ENCODE measurements at places on chromosomes 7 and 10.

GRCh38 chr10:27950242-27950564 lies 48.7 kb downstream of the ODAD2 start:
- no peak for DNase-seq

DNA sequence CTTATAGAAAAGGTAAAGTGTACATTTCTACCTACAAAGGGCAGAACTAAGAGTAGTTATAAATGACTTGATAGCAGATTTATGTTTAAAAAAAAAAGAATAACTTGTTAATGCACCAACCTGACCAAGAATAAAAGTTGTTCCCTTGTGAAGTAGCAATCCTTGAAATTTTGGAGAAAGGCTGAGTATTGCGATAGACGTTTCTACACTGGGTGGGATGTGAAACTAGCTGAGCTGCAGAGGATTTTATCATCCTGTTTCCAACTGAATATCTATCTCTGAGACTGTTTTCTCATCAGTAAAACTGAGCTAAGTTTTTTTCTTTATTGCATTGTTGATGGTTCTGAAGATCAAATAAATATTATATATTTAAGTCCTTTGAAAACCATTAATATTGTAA lies 14.6 kb downstream of the MDFIC start:
- DNase-seq = no peak

DNA sequence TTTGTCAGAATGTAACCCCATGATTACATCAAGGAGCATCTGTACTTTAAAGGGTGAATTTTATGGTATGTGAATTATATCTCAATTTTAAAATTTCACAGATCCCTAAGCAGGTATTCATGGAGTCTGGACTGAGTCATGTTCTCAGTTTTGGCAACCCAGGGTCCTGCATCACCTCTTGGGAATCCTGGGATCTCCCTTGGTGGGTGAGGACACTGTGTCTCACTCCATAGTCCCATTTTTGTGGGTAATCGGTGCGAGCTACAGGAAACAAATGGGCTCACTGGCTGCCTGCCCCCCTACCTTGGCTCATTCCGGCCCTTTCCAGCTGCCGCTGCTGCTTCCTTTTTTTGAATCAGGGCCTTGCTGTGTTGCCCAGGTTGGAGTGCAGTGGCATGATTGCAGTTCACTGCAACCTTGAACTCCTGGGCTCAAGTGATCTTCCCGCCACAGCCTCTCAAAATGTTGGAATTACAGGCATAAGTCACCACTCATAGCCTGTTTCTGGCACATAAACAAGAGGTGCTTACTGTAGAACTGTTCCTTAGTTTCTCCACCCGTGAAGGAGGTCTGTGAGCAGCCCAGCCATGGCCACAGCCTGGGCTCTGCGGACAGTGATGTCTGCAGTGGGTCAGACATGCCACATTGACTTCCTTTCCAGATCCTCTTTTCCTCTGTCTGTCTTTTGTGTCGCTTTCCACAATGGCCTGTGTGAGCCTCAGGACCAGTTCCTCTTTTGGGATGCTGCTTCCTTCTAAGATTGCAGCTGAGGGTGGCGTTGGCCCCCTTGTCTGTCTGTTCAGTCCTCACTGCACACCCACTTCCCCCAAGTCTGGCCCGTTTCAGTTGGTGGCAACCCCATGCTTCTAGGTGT lies 14.5 kb downstream of the PALD1 start:
- DNase-seq = peak; percentile 67

- DNase-seq = no peak
Measured at GRCh38 chr7:106480616-106481031, 180.3 kb downstream of the CCDC71L start.

GRCh38 chr7:5388273-5388901 lies 35.2 kb downstream of the TNRC18 start:
- DNase-seq = no peak

DNA sequence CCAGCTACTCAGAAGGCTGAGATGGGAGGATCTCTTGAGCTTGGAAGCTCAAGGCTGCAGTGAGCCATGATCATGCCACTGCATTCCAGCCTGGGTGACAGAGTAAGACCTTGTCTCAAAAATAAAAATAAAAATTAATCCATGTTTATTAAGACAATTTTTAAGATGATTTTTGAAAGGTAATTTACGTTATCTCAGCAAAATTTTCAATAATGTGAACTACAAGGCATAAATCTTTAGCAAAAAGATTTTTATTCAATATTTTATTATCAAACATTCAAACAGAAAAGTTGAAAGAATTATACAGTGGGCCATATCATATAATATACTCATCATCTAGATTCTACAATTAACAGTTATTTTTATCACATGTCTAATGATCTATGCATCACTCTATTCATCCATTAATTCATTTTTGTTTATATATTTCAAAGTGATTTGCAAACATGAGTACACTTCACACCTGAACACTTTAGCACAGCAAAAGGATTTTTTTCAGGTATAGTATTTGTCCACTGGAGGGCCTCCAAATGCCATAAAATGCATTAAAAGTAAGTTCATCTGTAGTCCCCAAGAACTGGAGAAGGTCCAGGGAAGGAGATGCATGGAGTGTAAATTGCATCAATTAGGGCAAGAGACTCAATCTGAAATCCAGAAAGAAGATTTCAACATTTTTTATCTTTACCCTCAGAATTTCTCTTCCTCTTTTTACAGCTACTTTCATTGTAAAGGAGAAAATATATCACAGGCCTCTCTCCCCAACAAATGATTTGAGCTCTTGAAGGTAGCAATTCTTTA lies 38.6 kb upstream of the RSBN1L start:
- DNase-seq = peak; percentile 56

- peak; percentile 75 for DNase-seq
Measured at GRCh38 chr10:6409971-6410643, 170.0 kb downstream of the PRKCQ start.

DNA sequence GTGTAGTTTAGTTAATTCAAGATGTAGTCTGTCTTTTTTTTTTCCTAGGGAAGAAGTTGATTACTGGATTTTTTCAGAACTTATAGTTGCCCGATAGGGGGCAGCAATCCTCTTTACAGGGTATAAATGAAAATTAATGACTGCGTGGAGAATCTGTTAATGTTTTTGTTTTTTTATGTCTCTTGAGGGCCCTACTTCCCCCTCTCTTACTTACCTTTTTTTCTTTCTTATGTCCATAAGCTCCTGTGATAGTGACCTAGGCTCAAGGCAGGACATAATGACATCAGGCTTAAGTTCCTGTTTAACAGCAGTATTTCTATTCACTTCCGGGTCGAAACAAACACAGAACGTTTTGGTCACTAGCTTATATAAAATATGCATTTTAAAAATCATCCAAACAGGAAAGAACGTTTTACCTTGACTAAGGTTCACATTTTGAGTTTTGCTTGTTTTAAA lies 18.8 kb downstream of the CDC123 start:
- DNase-seq = peak; percentile 10

GRCh38 chr7:5211730-5212482 lies 21.9 kb downstream of the WIPI2 start:
- DNase-seq = no peak

DNA sequence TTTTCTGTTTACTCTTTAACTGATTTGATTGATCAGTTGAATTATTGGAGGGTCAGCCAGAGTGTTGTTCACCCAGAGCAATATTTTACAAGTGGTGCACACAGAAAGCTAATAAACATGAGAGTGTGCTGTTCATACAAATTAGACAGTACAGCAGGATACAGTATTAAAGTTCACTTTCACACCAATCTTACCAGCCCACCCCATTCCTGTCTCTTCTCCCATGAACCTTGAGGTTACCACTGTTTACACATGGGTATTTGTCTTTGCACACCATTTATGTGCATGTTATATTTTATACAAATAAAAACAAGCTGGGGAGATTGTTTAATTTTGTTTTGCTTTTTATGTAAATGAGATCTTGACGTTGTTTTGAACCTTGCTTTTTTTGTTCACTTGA lies 6.5 kb downstream of the CALU start:
- DNase-seq = no peak

DNA sequence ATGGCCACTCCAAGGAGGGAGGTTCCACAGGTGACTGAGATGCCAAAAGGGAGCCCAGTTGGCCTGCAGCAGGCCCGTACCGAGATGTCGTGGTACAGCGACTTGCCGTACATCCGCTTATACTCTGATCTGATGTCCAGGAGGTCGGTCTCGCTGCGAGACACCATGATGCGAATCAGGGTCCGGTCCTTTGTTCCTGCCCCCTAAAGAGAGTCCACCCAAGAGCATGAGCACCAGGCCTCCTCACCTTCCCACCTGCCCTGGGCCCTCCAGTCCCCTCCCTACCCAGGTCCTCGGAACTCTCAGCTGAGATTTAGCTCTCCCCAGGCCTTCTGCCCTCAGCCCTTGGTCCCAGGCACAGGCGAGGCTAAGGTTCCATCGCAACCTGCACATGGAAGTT lies 25.0 kb downstream of the PLAC9 start:
- no peak for DNase-seq

DNA sequence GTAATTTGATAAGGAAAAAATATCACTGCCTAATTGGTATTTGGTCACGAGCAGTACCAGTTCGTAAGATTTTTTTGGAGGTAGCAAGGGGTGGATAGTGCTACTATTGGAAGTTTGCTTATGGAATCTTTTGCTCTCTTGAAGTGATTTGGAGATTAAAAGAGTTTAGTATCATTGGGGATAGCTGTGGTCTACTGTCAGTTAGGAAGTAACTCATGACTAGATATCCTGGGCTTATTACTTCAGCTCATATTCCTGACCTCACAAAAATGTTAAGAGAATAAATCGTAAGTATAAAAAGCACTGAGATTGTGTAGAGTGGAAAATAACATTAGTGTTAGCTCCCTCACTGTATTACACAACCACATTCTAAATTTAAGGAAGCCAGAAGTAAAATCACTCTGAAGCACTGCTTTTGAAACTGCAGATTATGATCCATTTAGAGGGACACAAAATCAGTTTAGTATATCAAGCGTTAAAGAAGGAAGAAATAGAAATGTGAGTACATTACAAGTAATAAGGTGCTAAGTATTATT lies 22.6 kb downstream of the SGPL1 start:
- DNase-seq = no peak

DNA sequence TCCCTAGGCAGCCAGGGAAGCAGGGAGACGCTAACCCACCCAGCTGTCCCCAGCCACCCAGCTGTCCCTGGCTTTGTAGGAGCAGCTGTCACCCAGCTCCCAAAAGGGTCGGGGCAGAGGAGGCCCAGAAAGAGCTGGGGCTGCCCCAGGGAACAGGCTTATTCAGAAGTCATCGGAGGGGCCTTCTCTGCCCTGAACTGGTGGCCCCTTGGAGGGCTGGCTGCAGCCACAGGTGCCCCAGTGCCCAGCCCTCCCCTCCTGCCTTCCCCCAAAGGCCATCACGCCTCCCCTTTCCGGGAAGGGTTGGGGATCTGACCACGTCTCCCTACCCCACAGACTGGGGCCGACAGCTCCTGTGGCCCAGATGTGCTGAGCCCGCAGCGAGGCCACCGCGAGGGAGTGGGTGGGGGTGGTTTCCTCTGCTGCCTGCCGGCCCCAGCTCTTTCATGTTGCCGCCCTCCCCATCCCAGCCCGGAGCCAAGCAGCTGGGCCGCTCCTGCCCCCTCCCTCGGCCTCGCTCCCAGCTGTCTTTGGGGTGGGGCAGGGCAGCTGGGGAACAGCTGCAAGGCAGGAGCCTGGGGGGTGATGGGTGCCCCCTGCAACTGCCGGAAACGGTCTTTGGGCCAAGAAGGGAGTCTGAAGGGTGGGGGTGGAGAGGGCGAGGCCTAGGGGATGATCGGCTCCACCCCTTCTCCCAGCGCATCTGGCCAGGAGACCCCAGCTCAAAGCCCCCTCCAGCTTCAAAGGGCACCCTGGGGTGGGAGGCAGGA lies 16.8 kb downstream of the TRIM8 start:
- DNase-seq = peak; percentile 63

DNA sequence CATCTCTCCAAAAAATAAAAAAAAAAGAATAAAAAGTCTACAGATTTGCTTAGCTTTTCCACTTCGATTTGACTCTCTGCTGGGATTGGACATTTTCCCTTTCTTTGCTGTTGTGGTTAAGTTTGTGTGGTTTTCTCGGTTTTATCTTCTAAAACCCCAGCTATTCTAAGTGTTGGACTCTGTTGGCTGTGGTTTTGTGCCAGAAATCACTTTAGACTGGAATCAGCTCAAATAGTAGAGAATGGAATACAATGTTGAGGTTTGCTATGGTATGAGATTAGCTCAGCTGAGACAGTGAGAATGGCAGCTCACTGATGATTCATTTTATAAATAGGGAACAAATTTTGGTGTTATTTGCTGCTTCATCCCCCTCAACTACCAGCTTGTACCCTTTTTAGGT lies 116.0 kb downstream of the BUB3 start:
- DNase-seq = no peak

- peak; percentile 55 for DNase-seq
Measured at GRCh38 chr10:50552771-50553535, 70.8 kb downstream of the SGMS1 start.

DNA sequence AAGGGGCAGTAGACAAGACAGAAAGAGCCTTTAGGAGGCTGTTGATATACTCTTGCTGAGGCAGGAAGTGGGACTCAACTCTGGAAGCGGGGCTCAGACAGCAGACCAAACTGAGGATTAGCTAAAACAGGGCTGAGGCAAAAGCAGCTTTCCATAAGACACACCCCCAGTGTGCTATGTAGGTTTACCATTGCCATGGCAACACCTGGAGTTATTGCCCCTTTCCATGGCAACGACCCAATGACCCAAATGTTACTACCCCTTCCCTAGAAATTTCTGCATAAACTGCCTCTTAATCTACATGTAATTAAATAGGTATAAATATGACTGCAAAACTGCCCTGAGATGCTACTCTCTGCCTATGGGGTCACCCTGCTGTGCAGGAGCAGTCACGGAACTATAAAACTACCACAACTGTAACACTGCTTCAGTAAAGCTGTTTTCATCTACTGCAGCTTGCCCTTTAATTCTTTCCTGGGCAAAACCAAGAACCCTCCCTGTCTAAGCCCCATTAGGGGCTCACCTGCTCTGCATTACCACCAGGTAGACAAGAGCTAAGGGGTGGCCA lies 348.4 kb upstream of the PODXL start:
- no peak for DNase-seq

GRCh38 chr10:94225589-94225988 lies 137.2 kb downstream of the NOC3L start:
- DNase-seq = no peak

- DNase-seq = no peak
Measured at GRCh38 chr7:26646336-26647048, 217.9 kb downstream of the SKAP2 start.

GRCh38 chr10:17479015-17479615 lies 24.7 kb upstream of the ST8SIA6 start:
- no peak for DNase-seq

- no peak for DNase-seq
Measured at GRCh38 chr7:8161364-8161828, 100.6 kb downstream of the ICA1 start.

GRCh38 chr7:26250239-26250638 lies 41.4 kb upstream of the SNX10 start:
- DNase-seq = no peak

DNA sequence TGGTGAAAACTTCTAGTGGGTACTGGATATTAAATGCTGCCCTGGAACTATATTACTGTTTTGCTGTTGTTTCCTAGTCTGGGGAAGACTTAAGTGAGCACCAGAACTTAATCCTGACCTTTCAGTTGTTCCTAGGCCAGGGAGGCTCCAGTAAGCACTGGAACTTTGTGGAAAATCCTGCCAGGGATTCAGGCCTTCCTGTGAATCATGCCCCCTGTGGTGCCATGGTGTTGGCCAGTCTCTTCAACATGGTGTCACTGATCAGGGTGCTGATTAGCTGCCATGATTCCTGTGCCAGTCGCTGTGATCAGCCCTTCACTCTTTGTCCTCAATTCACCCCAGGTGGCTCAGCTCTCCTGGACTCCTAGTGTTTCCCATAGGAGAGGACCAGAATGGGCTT lies 8.5 kb upstream of the AOAH start:
- DNase-seq = no peak

- DNase-seq = no peak
Measured at GRCh38 chr7:55554038-55554437, 18.3 kb downstream of the VOPP1 start.

Data from CD4-positive, alpha-beta T cell treated with Interleukin-1 beta for 1 hour (primary cell).